ENCODE measurements at places on chromosomes 13 and 19.

- DNase-seq, result no peak
These were observed 1331.5 kb upstream of the PCDH20 start for GRCh38 chr13:62747152-62747551.

DNA sequence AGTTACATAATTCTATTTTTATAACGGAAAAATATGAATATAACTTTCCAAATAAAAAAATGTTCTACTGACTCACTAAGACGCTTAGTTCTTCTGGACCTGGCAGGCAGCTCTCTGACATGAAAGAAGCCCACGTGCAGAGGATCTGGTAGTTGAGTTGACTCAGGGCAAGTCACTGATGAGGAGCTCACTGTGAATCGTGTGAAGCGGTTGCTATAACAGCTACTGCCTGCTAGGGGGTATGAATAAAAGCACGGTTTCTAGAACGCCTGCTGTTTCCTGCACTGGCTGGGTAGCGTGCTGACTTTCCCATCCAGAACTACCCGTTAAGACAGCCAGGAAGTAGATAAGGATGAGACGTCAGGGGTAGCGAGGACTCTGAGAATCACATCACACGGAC, 54.7 kb upstream of the WASF3 start:
- DNase-seq, result peak; percentile 50

DNA sequence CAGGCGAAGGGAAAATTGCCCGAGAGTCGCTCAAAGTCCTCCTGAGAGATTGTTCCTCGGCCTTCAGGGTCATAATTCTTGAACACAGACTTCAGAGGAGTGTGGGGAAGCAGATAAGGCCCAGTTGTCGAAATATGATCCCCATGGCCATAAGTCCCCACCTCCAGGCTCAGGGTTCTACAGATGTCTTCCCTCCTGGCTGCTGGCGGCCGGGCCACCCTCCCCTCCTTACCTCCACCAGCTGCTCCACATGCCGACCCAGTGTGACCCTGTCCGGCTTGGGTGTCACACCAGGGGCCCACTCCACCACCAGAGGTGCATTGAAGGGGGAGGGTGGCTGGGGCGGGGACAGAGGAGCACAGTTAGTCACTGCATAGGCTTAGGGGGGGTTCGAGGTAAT, 10.1 kb downstream of the FAM98C start:
- DNase-seq, result no peak

DNA sequence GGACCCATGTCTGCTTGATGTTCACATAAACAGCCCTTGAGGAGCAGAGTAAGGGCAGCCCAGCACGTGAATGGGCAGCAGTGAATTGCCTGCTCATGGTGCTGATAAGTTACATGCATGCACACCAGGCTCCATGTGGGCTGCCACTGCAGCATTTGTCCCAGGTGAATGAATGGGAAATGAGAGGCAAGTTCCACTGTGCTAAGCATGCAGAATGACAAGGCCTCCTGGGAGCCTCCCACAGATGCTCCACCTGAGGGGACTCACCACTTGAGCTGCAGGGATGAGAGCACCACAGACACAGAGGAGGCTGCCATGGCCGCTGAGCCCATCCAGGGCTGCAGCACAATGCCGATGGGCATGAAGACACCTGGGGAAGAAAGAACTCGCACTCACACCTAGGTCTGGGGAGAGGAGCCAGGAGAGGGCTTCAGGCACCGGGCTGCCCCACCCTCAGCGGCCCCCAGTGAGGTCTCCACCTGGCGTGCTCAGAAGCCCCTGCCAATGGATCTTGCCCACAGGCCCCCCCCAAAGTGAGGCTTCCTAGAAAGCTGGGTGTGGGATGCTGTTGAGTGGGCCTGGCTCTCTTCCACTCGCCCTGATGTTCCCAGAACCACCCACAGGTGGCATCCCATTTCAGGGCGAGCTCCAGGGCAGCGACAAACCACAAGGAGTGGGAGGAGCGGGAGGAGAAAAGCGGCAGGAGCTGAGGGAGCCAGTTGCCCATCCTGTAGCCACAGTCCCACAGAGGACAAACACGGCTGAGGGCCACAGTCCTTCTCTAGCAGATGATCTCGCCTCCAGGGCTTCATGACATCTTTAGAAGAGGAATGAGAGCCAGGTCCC, 73.8 kb downstream of the CCDC70 start:
- peak; percentile 35 for DNase-seq

DNA sequence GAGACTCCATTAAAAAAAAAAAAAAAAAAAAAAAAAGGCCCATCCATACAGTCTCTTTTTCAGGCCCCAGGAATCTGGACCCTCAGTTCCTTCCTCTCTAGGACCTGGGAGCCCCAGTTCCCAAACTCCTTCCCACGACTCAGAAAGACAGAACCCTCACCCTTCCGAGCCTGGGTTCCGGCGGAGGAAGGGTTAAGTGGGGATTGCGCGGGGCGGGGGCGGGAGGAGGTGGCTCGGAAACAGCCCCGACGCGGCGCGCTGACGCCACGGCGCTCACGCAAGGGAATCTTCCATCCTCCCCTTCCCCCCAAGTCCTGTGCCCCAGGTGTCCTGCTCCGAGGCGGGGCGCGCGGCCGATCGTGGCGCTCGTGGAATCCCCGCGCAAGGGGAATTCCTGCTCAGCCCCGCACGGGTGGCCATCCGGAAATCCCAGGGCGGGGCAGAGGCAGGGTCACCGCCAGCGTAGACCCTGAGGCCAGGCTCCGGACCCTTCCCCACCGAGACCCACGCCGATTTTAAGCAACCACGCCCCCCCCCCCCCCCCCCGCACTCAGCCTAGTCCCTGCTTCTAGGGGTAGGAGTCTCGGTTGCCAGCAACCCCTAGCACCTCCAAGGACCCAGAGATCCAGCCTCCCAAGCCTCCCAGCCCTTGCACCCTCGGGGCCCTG, 659 bp downstream of the NFKBID start:
- peak; percentile 90 for DNase-seq

DNA sequence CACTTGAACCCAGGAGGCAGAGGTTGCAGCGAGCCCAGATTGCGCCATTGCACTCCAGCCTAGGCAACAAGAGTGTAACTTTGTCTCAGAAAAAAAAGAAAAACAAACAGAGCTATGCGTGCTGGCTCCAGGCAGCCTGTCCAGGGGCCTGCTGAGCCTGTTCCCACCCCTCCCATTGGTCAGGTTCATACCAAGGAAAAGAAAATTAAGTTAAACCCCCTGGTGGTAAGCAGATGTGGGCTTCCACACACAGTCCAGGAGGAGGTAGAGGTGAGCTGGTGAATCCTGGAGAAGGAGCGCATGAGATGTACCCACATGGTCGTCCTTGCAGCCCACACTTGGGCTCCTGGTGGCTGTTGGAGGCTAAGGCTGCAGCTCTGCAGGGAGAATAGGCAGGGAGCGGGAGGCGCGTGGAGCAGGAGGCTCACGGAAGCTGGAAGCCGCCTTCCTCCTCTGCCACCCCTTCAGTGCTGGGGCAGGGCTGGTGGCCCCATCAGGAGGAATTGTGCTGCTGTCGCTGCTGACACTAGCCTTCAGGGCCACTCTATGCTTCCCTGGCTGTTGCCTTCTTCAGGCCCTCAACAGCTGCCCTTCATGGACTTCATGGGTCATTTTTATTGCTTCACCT, 10.5 kb upstream of the CHAMP1 start:
- DNase-seq, result no peak

GRCh38 chr13:87656306-87656705, 14.9 kb upstream of the SLITRK5 start:
- DNase-seq, result no peak

GRCh38 chr13:31452525-31452924, 252.8 kb downstream of the B3GLCT start:
- no peak for DNase-seq

GRCh38 chr13:44812818-44813217, 176.5 kb downstream of the NUFIP1 start:
- no peak for DNase-seq

DNA sequence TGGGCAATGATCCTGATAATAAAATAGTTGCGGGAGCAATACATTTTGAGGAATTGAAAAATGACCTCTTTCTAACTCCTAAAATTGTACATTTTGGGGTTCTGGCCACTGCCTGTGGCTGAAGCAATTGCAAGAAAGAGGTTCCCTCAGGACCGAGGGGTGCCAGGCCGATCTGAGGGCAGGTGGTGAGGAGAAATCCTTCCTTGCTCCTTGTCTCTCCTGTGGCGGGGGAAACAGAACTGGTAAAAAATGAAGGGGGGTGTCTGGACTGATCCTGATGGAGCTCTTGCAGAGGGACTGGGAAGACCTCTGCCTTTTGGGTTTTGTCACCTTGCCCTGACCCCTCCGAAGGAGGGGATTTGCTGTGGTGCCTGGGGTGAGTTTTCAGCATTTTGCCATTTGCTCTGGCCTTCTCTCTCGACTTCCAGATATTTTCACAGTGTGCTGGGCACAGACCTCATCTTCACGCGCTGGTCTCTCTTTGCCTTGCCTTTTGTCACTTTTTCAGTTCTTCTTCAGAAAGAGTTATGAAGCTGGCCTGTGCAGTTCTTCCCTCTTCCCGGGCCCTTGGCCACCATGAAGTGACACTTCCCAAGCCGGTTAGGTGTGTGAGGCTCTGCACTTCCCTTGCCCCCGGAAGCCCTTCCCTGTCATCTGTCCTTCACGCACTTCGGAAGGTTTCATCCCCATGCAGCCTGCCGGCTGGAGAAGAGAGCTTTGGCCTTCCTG, 22.2 kb downstream of the NFIX start:
- DNase-seq, result no peak

DNA sequence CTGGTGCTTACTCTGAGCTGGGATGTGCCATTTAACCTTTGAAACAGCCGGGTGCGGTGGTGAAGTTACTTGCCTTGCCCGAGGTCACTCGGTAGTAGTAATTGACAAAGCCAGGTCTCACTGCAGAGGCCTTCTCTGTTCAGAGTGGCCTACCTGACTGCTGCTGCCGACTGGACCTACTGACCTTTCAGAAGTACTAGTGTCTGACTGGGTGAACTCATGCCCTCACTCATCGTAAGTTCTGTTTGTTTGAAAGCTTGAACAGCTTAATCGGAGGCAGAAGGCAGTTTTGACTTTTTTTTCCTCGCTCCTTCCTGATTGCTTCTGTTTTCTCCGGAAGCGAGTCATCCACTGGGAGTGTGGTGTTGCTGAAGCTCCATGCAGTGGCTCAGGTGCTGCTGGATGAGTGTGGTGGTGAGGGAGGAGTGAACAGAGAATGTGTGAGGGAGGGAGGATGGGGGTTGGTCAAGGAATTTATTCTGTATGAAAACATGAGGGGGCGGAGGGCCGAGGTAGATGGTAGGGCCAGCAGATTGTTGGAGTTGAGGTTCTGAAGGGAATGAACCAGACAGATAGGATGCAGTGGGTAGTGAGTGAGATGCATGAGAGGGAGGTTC, 2.7 kb downstream of the SPINT2 start:
- peak; percentile 81 for DNase-seq

- peak; percentile 15 for DNase-seq
These were observed 27.0 kb downstream of the TNFSF11 start for GRCh38 chr13:42600943-42601342.

DNA sequence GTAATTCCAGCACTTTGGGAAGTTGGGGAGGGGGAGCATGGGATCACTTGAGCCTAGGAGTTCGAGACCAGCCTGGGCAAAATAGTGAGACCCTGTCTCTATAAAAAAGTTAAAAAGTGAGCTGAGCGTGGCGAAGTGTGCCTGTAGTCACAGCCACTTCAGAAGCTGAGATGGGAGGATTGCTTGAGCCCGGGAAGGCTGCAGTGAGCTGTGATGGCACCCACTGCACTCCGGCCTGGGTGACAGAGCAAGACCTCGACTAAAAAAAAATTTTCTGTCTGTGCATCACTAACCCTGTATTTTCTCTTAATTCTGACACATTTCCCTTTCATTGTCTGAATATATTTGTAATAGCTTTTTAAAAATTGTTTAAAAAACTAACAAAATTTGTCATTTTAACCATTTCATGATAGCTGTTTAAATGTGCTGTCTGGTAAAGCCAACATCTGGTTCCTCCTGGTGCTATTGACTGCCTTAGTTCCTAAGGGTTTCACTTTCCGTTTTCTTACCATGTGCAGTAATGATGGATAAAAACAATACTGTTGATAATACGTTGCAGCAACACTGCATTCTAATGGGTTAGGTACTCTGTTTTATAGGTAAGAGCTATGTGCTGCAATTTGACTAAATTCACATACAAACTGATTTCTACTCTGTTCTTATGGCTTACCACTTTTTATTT, 29.7 kb downstream of the LATS2 start:
- no peak for DNase-seq

GRCh38 chr13:95841894-95842293, 165.0 kb downstream of the DNAJC3 start:
- DNase-seq, result no peak

GRCh38 chr19:45391346-45391745, 13.5 kb downstream of the PPP1R13L start:
- peak; percentile 31 for DNase-seq

DNA sequence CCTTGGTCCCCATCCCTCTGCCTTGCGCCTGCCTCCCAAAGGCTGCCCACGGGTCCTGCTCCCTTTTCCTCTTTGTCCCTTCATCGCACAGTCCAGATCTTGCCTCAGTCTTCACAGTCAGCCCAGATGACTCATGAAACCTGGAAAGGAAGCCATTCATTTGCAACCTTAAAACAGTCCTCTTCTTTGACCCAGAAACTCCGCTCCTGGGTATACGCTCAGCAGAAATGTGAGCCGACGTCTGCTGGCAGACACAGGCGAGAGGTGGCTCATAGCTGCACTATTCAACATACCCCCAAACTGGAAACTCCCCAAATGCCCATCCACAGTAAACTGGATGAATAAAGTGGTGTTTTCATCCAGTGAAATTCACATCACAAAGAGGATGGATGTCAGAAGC, 13.6 kb upstream of the PEPD start:
- peak; percentile 6 for DNase-seq

DNA sequence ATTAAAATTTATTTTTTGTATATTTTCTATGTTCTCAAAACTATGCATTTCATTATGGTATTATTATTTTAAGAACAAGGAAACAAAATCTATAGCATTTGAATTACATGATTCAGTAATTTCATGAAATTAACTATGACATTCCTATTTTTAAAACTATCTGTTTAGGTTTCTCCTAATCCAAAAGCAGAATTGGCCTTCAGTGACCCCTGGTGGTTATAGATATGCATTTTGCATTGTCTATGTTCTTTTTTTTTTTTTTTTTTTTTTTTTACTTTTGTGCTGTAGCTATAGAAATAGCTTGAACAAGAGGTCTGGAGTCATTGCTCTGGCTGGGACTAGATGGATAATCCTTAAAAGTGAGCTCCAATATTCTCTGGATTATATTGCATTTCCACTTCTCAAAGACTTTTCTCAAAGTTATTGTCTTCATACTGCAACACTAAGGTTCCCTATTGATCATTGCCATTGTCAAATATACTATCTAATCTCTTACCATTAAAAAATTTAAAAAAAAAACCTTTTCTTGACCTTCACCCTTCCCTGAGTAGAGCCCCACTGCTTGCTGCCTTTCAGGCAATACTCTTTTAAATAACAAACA, 15.9 kb upstream of the DNAJC3 start:
- DNase-seq, result peak; percentile 57

GRCh38 chr13:109680288-109680687, 106.1 kb downstream of the IRS2 start:
- no peak for DNase-seq

- DNase-seq, result no peak
These were observed 1.6 kb upstream of the PEPD start for GRCh38 chr19:33523167-33523566.
